ENCODE measurements at places on chromosomes 3 and 15.

DNA sequence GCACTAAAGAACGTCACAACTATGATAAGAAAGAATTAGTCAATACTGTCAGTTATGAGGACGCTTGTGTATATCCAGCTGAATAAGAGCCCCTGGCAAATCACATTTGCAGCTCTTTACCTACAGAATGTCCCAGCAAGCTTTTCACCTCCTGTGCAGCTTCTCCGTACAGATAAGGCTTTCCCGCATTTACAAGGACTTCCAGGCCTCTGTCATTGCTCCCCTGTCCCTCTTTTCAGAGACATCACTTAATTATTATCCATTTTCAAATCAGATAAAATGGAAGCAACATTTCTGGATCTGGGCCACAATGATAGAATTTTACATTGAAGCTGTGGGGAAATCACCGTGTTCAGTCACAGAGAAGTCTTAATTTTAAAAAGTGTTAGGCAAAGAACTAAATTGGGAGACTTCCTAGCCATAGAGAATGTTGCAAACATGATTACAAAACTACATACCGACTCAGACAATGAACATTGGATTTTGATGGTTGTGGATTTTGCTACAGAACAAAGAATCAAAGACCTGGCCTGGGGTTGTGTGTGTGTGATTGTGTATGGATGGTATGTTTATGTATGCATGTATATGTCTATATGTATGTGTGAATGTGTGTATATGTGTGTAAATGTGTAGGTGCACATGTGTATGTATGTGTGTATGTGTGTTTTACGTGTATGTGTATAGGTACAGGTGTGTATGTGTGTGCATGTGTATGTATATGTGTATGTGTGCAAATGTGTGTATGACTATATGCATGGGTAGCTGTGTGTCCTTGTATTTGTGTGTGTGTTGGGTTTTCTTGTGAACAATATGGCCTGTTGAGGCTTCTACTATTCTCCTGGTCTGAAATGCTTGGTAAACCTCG, 41.5 kb downstream of the MGLL start:
- no peak for DNase-seq

- DNase-seq: peak; percentile 80
Measured at GRCh38 chr15:90099868-90100831, 2.1 kb downstream of the IDH2 start.

DNA sequence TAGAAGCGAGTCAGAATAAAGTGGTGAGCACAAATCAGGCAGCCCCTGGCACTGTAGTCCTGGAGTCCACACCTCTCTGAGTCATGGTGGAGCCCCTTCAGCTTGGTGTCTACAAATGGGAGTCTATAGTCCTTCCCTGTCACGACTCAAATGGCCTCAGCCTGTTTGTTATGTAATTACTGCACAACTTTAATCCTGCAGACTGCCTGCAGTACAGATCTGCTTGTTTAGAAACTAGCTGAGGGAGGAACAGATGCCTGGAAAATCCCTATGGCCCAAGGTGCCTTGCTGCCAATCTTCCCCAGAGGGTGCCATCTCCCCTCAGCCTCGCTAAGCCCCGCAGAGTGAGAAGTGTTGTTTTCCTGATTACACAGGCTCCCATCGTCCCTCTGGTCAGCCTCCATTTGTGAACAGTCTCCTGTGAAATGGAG, 3.9 kb upstream of the CXCR6 start:
- peak; percentile 43 for DNase-seq

- no peak for DNase-seq
Measured at GRCh38 chr15:89533861-89534544, 37.6 kb upstream of the RHCG start.

DNA sequence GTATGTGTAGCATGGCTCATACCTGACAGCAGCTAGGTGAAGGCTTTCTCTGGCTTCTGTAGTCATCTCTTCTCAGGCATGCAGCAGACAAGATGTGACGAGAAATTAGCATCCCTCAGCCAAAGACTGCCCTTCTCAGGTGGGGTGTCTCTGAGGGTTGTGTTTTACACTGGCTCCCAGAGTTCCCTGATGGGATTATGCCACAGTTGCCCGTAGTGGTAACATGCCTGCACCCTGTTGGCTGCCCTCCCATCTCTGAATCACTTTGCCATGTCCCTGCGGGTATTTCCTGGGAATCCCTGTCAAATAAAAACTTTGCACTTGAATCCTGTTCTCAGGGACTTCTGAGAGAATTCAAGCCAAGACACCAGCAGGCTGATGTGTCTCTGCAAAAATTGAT, 70.5 kb downstream of the LRTM1 start:
- no peak for DNase-seq

- DNase-seq: no peak
Measured at GRCh38 chr3:35724106-35724505, 84.8 kb downstream of the ARPP21 start.

DNA sequence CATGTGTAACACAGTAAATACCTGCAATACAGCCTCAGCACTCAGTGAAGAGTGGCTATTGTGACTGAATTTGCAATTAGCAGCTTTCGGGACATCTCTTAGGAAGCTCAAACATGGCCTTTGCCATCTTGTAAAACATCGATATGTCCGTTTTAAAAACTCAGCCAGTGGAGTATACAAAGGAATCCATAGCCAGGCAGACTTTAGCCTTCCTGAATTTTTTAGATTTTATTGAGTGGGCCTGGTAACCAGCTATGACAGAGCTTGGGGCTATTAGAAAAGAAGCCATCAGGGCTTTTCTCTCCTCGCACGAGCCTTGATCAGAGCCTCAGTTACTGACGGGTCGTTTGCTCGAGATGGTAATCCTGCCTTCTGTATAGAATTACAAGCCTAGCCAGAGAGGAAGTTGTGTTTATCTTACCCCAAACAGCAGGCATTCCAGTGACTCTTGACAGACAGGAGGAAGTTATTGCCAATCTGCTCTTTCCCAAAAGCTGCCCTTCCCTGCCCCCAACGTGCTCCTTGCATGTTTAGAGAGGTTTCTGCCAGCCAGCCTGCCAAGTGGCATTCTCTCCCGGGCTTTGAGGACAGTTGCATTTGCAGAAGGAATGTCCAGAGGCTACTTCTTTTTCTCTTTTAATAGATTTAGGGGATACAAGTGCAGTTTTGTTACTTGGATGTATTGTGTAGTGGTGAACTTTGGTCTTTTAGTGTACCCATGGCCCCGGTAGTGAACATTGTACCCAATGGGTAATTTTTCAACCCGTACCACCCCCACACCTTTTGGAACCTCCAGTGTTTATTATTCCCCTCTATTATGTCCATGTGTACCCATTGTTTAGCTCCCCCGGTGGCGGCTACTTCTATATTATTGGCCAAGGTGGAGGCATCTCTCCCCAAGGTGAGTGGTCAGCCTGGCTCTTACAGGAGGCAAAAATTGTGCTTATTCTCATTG, 40.6 kb downstream of the ITPR1 start:
- peak; percentile 53 for DNase-seq

DNA sequence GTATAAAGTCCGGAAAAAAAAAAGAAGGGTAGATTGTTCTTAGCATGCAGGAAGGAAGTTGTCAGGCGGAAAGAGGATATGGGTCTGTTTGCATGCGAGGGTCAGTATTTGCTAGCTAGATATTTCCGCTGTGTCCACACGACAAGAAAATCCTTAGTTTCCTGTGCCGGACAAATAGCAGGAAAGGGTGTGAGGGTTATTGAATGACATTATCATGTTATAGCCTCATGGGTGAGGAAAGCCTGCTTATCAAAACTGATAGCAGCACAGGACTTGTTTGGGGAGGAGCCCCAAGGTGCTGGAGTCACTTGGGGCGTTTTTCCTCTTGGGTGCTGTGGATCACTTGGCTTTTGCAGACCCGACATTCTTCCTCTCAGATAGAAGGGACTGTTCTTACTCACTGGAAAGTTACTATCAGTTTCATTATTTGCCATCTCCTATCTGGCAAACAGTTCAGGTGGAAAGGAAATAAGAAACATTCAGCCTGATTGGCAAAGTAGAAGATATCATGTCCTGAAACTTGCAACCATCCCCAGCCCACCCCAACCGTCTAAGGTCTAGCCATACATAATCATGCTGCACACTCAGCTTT, 127.2 kb upstream of the DPH6 start:
- DNase-seq: no peak

GRCh38 chr15:57089815-57090495, 171.5 kb downstream of the TCF12 start:
- no peak for DNase-seq

DNA sequence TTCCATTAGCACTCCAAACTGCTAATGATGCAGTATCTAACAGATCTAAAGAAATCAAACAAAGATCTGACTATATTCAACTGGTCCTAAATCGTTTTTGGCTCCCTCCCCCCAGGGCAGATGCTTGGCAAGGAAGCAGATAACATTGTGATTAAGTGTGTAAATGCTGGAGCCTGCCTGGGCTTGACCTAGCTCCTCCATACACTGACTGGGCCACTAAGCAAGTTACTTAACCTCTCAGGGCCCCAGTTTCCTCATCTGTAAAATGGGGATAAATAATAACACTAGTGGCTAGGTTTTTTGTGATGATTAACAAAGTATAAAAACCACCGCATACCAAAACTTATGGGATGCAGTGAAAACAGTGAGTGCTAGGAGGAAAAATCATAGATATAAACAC, 9.2 kb downstream of the EID1 start:
- no peak for DNase-seq

DNA sequence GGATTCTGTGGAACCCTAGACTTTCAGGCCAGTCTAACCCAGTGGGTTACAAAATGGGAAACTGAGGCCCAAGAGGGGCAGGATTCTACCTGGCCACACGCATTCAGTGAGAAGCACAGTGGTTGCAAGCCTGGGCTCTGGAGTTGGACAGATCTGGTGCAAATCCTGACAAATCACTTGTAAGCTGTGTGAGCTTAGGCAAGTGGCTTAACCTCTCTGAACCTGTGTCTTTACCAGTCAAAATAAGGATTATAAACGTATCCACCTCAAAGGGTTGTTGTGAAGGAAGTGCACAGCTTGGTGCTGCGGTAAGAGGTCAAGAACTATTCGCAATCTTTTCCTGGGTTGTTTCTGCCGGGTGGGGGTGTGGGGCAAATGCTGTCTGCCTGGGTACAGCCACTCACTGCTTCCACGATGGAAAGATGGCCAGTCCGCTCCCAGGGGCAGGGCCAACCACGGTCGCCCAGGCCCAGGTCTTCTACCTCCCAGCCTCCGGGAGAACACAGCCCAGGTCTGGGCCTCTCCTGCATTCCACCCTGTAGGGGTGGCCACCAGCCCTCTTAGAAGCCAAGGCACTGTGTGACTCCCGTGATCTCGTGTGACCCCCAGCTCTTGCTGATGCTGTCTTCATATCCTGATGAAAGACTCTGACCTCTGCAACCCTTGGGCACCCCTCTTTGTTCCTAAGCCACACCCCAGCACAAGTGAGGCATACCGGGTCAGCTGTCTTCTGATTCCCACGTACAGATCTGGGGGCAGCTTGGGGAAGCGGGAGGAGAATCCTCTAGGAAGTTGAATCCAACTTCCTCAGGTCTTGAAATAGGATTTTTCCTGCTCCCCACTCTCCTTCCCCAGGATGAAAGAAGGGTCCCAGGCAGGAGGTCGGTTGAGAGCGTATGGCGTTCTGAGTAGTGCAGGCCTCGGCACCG, 1.5 kb downstream of the CHRNA3 start:
- no peak for DNase-seq

DNA sequence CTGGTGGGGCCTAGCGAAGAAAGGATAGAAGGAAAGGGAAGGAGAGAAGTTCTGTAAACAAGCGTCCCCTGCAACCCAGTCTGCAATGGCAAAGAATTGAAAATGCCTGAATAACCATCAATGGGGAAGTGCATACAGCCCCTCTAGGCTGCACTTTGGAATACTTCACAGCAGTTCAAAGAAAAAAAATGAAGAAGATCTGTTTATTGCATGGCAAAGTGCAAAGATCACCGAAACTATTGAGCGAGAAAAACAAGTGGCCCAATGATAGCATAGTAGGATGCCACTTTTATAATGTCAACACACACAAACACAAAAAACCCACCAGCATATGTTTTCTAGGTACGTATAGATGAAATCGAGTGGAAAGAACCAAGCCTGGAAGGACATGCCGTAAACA, 13.6 kb upstream of the SLC6A1 start:
- no peak for DNase-seq

DNA sequence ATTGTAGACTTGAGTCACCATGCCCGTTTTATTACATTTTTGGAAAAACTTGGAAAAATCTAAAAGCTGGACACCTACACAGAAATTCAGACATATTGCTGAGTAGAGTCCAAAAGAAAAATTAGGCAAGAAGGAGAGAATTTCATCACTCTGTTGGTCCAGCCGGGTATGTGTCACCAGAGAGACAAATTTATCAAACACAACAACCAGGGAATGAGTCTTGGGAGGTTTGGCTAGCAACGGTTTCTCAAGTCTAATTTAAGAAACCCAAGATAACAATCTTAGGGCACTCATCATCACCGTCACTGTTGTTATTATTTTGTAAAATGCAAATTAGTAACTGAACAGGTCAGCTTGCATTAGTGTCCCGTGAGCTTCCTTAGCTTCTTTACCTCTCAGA, 197.5 kb upstream of the C2CD4B start:
- DNase-seq: no peak

- DNase-seq: no peak
Measured at GRCh38 chr3:170413291-170413690, 5.4 kb upstream of the CLDN11 start.
